ENCODE measurements at places on chromosomes 5 and 9. TPM values are rescaled to one million over a fixed set of nuclear protein-coding genes. Genes with fewer than 3 reads are reported as not detected.
A peak's percentile ranks its signal among the peaks of the same experiment; 100 is the strongest.

Gene CENPH
- total RNA-seq = 13.5 TPM

Gene GBGT1
- 49.5 TPM for total RNA-seq

Gene NDFIP1
- 24.2 TPM for total RNA-seq

Gene IL13
- total RNA-seq = 0.27 TPM

DNA sequence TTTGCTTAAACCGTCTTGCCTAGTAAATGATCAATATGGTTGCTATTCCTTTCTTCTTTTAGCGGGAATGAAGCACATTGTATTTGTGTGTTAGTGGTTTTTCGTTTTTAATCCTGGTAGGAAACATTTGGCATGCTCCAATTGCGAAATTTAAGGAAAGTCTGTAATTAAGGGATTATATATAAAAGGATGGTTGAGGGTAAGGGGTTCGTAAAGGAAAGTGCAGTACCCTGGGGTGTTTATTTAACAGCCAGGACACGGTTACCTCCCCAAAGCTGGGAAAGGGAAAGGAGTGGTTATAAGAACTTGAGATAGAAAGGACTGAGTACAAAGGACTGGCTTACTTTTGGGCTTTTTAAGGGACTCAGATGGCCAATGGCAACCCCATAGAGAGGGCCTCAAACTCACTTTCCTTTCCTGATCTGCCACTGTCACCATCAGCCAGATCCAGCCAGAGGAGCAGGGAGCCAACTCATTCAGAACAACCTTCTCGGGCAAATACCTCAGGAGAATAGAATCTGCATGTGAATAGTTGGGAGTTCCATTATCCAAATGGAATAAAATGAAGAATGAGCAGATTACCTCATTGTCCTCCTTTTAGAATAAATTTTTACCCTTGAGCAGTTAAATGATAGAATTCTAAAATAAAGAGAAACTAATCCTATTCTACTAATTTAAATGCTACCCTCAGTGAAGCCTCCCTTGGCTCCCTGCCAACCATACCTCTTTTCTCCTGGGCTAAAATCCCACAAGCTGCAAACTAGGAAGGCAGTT lies 117.7 kb downstream of the SNCAIP start:
- peaks cover 4% of the 10 kb centered on the region for H3K27me3 ChIP-seq
- no peak overlapping the region for H3K4me3 ChIP-seq
- H3K36me3 ChIP-seq = no peaks in the 10 kb centered on the region
- no peaks in the 10 kb centered on the region for H3K4me1 ChIP-seq

GRCh38 chr5:138944527-138945322 lies 69.6 kb upstream of the LRRTM2 start:
- DNase-seq = no peak
- no peak overlapping the region for H3K4me3 ChIP-seq
- H3K4me1 ChIP-seq = no peaks in the 10 kb centered on the region
- peaks cover 15% of the 10 kb centered on the region for H3K36me3 ChIP-seq
- H3K27me3 ChIP-seq = no peaks in the 10 kb centered on the region

DNA sequence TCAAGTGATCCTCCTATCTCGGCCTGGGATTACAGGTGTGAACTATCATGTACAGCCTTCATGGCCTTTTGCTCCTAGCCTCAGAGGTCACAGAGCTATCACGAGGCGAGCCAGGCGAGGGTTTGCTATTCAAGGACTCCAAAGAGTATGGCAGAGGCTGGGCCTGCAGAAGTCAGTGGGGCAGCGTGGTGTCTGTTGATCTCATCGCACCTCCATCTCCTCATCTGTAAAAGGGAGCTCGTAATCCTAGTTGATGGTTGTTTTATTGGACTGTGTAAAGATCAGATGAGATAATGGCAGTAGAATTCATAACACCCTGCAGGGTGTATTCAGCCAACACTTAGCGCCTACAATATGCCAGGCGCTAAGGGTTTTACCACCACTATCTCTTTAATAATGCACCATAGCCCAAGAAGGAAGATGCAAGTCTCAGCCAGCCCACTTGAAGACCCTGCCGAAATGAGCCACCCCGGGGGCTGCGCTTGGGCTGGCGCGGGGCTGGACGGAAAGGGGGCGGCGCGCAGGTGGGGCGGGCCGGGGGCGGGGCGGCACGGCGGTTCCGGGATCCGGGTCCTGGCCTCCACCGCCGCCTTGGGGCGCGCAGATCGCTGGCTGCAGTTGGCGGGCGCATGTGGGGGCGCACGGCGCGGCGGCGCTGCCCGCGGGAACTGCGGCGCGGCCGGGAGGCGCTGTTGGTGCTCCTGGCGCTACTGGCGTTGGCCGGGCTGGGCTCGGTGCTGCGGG lies at the start of gene GALNT12:
Gene GALNT12 (plus strand): TSS at position 601 of the 744 bp plus-strand sequence. CDS start 29 bp downstream, at position 630.
- peak within 1 kb of the TSS; percentile 18 for H3K27ac ChIP-seq
- H3K27me3 ChIP-seq = peaks cover 15% of the 10 kb centered on the region
- peaks cover 18% of the 10 kb centered on the region for H3K4me1 ChIP-seq
- peak; percentile 43 for DNase-seq

DNA sequence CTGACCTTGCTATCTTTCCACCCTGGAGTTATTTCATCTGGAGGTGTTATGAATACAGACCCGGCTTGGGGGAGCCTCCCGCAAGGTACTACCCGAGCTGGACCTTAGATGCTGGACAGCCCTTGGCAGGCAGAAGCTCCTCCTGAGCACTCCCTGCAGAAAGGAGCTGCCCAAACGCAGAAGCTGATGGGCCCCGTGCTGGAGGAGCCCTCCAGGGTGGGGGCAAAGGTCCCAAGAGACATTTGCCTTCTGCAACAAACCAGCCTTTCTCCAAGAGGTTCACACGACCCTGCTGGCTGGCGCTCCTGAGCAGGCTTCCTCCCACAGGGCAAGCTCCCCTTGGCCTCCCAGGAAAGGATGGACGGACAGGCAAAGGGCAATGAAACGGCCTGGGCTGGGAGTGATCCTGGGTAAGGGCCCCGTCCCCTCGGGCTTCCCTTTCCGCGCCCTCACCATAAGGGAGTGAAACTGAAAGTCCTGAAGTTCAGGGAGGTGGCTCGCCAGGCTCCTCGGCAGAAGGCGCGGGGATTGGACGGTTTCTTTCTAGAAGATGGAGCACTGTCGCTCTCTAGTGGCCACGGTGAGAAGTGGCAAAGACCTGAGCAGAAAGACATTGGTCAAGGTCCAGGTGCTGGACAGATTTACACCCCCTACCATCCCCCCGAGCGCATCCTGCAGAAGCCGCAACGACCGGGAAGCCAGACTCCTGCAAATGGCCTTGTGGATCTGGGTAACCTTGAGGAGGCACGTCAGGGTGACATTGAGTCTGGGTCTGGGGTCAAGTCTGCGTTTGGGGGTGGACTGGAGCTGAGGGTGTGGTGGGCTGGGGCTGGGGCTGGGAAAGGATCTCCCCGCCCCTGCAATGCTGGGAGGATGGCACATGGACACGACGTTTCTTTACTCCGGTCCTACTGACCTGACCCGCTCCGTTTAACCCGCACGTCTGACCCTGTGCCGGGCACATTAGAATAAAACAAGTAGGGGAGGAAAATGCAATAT lies 56.4 kb downstream of the NEURL1B start:
- no peaks in the 10 kb centered on the region for H3K36me3 ChIP-seq
- H3K4me3 ChIP-seq = peak overlapping the region; percentile 89
- H3K27ac ChIP-seq = peak overlapping the region; percentile 84
- peaks cover 16% of the 10 kb centered on the region for H3K27me3 ChIP-seq
- peak; percentile 64 for DNase-seq
- peaks cover 19% of the 10 kb centered on the region for H3K4me1 ChIP-seq

GRCh38 chr5:119264186-119264585 lies 91.6 kb upstream of the TNFAIP8 start:
- no peaks in the 10 kb centered on the region for H3K27me3 ChIP-seq
- H3K4me3 ChIP-seq = no peak overlapping the region

DNA sequence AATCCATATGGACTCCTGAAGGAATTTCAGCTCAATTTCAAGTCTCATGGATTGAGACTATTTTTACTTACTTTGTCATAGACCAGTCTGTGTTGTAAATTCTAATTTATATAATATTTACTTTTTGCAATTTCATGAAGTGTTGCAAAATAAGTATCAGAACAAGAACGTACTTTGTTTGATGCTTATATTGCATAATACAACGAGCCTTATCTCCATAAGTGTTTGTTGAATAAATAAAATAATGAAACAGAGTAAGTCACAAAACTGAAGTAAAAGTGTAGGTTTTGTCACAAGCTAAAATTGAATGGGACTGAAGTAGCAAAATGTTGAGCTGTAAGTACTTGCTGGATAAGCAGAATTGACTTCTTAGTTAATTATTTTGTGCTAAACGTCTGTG lies 3.0 kb upstream of the LIFR start:
- no peak overlapping the region for H3K4me3 ChIP-seq
- no peak overlapping the region for H3K27ac ChIP-seq
- DNase-seq = no peak
- no peaks in the 10 kb centered on the region for H3K36me3 ChIP-seq

GRCh38 chr9:29437526-29437925 lies 1864.2 kb upstream of the C9orf72 start:
- H3K4me1 ChIP-seq = no peaks in the 10 kb centered on the region
- no peak overlapping the region for H3K4me3 ChIP-seq
- DNase-seq = no peak
- no peaks in the 10 kb centered on the region for H3K36me3 ChIP-seq
- no peak overlapping the region for H3K27ac ChIP-seq
- no peaks in the 10 kb centered on the region for H3K27me3 ChIP-seq

GRCh38 chr5:9834871-9835770 lies 205.0 kb upstream of the TAS2R1 start:
- no peak overlapping the region for H3K4me3 ChIP-seq
- no peaks in the 10 kb centered on the region for H3K36me3 ChIP-seq
- no peak overlapping the region for H3K27ac ChIP-seq

- peaks cover 4% of the 10 kb centered on the region for H3K27me3 ChIP-seq
- DNase-seq = no peak
- peaks cover 1% of the 10 kb centered on the region for H3K4me1 ChIP-seq
- H3K4me3 ChIP-seq = no peak overlapping the region
- no peaks in the 10 kb centered on the region for H3K36me3 ChIP-seq
Observed at GRCh38 chr5:177096162-177097015, 9.7 kb downstream of the FGFR4 start.

- peaks cover 3% of the 10 kb centered on the region for H3K36me3 ChIP-seq
- no peaks in the 10 kb centered on the region for H3K27me3 ChIP-seq
- no peak overlapping the region for H3K4me3 ChIP-seq
- no peak for DNase-seq
Observed at GRCh38 chr9:99016681-99017387, 73.1 kb downstream of the COL15A1 start.

DNA sequence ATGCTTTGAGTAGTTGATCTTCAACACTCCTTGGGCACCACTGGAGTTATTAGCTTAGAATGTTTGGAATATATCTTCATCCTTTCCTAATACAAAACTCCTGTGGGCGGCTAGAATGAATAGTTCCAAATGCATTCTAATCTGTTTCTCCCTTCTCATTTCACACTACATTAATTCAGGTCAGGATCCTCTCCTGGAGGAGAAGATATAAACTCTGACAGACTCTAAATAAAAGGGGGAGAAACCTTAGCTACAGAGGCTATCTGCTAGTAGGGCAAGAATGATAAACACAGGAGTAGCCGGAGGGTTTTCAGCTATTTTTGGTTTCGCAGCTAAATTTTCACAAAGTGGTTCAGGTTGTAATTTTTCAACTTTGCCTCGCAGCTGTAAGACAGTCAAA lies 45.2 kb upstream of the FAM240B start:
- H3K4me1 ChIP-seq = no peaks in the 10 kb centered on the region
- no peak for DNase-seq
- no peaks in the 10 kb centered on the region for H3K36me3 ChIP-seq
- no peak overlapping the region for H3K4me3 ChIP-seq
- no peak overlapping the region for H3K27ac ChIP-seq
- no peaks in the 10 kb centered on the region for H3K27me3 ChIP-seq

- peaks cover 16% of the 10 kb centered on the region for H3K36me3 ChIP-seq
- no peak overlapping the region for H3K4me3 ChIP-seq
- no peaks in the 10 kb centered on the region for H3K27me3 ChIP-seq
- DNase-seq = no peak
Observed at GRCh38 chr9:131868766-131869165, 128.9 kb upstream of the RAPGEF1 start.

DNA sequence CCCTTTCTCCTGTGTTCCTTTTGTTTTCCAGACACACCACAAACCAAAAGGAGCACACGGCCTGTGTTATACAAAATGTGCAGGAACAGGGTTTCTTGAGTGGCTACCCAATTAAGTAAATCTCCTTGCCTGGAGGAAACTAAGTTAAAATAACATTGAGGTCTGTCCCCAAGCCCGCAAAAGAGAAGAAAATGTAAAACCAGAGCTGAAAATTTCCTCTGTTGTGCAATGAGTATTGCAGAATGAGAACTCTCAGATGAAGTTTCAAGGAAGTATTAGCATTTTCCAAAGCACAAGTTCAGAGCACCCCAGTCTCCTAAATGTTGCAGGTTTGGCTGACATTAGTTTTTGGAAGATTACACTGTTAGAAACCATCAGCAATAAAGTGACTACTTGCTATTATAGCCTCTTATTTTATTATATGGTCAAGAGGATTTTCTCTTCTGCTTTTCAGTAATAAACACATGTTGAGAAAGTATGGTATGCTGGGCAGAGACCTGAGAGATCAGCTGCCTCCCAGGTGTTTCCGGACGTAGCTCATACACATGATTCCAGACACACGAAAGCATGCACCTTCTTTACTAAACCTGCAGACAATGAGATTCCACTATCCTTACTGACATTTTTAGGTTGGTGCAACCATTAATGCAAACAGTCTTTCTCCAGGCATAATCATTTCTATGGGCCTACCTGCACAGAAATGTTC lies 161.3 kb downstream of the SNCAIP start:
- no peak for DNase-seq
- no peak overlapping the region for H3K27ac ChIP-seq
- H3K36me3 ChIP-seq = no peaks in the 10 kb centered on the region
- H3K4me1 ChIP-seq = no peaks in the 10 kb centered on the region

- DNase-seq = no peak
- H3K4me1 ChIP-seq = no peaks in the 10 kb centered on the region
- H3K4me3 ChIP-seq = no peak overlapping the region
- no peaks in the 10 kb centered on the region for H3K36me3 ChIP-seq
- H3K27ac ChIP-seq = no peak overlapping the region
- peaks cover 5% of the 10 kb centered on the region for H3K27me3 ChIP-seq
Observed at GRCh38 chr9:70073193-70073592, 29.5 kb downstream of the MAMDC2 start.

DNA sequence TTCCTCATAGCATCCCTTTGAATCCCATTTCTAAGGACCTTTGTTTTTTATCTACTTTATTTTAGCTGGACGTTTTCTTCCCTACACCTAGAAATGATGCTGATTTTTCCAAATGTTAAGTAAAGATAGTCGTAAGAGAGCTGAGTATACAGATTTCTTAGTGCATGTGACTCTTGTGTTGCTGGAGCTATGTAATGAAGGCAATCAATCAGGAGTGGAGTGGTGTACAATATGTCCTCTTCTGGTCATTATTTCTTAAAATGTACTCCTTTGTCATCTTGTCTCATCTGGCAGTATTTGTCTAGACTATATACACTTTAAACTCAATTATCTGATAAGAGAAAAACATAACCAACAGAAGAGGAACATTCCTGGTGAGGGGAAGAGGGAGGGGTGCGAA lies 13.5 kb downstream of the GAPT start:
- H3K36me3 ChIP-seq = peaks cover 4% of the 10 kb centered on the region
- peak overlapping the region; percentile 78 for H3K27ac ChIP-seq
- H3K27me3 ChIP-seq = no peaks in the 10 kb centered on the region

GRCh38 chr9:109880276-109881169 lies 100.5 kb downstream of the PALM2AKAP2 start:
- H3K36me3 ChIP-seq = no peaks in the 10 kb centered on the region
- peaks cover 10% of the 10 kb centered on the region for H3K27me3 ChIP-seq
- peaks cover 2% of the 10 kb centered on the region for H3K4me1 ChIP-seq
- DNase-seq = peak; percentile 17
- H3K27ac ChIP-seq = peak overlapping the region; percentile 10

- peak overlapping the region; percentile 70 for H3K4me3 ChIP-seq
- no peak overlapping the region for H3K27ac ChIP-seq
- peaks cover 7% of the 10 kb centered on the region for H3K4me1 ChIP-seq
- H3K36me3 ChIP-seq = no peaks in the 10 kb centered on the region
Observed at GRCh38 chr9:91714020-91714806, 235.8 kb downstream of the ROR2 start.
